ENCODE measurements at places on chromosomes 3 and 15.

- DNase-seq = no peak
Observed at GRCh38 chr3:184472723-184473428, 88.7 kb upstream of the EPHB3 start.

- DNase-seq = no peak
Observed at GRCh38 chr15:51752888-51753287, 1.5 kb downstream of the TMOD2 start.

DNA sequence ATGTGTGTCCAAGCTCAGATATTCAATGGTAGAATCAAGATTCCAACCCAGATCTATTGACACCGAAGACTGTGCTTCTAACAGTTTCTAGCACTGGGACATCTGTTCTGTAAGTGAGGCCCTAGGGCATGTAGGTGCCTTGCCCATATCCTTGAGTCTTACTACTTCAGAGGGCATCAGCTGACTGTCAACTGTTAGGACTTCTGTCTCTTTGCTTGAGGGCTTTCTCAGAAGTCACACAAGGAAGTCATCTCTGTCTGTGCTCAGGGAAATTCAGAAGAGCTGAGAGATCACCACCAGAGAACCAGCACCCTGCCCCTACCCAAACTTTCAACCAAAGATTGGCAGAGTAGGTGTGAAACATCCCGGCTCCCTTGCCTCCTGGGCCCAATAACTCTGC is 403.6 kb upstream of the PROK2 start:
- DNase-seq = no peak

DNA sequence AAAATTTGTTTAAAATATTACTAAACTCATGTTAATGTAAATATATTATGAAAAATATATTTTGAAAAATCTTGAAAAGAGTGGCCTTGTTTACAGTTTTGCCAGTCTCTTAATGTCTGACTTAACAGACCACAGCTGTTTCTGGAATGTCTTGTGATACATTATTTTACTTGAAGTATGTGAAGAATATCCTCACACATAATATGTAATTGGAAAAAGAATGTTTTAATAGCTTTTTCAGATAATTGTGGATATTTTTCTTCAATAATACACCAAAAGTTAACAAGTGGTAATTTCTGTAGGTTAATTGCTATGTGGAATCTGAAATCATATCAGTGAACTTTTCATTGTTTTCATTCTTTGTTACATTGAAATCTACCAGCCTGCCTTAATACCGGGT is 101.3 kb downstream of the UBE2E2 start:
- DNase-seq = no peak

GRCh38 chr15:63172851-63173451 is 15.7 kb upstream of the RPS27L start:
- DNase-seq = no peak

GRCh38 chr3:72887343-72887704 is 522 bp upstream of the GXYLT2 start:
- no peak for DNase-seq

GRCh38 chr3:155889212-155889611 is 18.8 kb downstream of the GMPS start:
- DNase-seq = no peak

GRCh38 chr15:56939257-56939656 is 20.8 kb downstream of the TCF12 start:
- DNase-seq = no peak

- no peak for DNase-seq
Observed at GRCh38 chr3:69856965-69857705, 117.9 kb downstream of the MITF start.

- no peak for DNase-seq
Observed at GRCh38 chr3:173009410-173009809, 131.6 kb downstream of the SPATA16 start.

GRCh38 chr3:9452417-9452816 is 55.0 kb downstream of the SETD5 start:
- no peak for DNase-seq

GRCh38 chr3:47870702-47871260 is 67.8 kb downstream of the DHX30 start:
- DNase-seq = no peak

- DNase-seq = no peak
Observed at GRCh38 chr3:195388380-195388779, 54.4 kb downstream of the ACAP2 start.

DNA sequence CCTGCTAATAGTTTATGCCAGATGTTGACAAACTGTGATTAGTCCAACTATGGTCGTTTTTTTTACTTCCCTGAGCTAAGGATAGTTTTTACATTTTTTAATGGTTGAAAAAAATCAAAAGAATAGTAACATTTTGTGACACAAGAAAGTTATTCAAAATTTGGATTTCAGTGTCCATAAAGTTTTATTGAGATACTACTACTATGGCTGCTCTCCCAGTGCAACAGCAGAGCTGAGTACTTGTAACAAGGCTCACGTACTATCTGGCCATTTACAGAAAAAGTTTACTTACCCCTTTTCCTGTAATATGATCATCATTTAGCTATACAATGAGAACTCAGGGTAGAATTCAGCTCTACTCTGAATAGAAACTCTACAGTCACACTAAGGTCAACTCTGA is 11.5 kb upstream of the TMEM62 start:
- no peak for DNase-seq

- no peak for DNase-seq
Observed at GRCh38 chr3:194110483-194110882, 25.5 kb upstream of the HES1 start.

DNA sequence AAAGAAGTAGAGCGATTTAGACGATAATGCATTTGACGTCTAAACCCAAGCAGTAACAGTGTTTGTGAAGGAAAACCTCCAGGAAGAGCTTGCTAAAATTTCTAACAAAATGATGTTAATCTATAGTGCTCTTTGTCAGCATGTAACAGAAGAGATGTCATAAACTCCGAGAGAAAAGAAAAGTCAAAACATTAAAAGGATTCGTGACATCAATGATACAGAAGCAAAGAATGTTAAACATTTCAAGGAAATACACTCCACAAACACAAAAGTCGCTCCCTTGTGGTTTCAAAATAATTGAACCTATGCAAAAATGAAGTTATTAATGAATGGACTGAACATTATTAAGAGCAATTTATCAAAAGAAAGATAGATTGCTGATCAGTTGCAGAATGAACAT is 27.9 kb downstream of the AADAC start:
- no peak for DNase-seq

- DNase-seq = no peak
Observed at GRCh38 chr3:10247679-10248183, 528 bp upstream of the TATDN2 start.

DNA sequence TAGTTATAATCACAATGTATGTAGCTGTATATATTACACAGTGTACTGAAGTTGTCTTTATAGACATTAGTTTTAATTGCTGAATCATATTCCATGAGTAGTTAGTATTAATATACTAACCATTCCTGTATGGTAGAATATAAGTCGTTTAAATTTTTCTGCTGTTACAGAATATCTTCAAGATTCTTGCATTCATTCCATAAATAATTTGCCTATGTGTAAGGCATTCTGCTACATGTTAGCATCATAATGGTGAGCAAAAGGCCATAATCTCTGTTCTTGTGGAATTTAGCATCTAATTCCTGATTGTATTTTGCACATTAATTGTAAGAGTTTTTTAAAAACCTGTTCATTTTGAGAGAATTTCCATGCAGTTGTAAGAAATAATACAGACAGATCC is 14.1 kb downstream of the GYG1 start:
- DNase-seq = no peak

GRCh38 chr15:56236197-56236596 is 7.5 kb downstream of the RFX7 start:
- no peak for DNase-seq

DNA sequence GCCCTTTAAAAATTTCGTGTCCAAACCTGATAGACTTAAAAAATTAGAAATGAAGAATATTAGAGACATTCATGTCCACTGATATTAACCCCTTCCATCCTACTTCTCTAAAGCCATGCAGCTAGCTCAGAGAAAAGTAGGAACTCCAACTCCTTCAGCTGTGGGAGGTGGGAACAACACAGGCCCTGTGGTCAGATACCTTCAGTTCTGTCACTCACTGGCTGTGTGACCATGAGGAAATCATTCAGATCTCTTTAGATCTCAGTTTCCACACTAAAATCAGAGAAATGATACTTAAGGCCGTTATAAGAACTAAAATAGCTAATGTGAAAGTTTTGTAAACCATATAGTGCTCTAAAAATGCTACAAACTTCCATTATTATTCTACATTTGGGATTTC is 209.8 kb downstream of the TNIK start:
- no peak for DNase-seq

GRCh38 chr3:126117786-126118185 is 33.9 kb upstream of the SLC41A3 start:
- DNase-seq = no peak

DNA sequence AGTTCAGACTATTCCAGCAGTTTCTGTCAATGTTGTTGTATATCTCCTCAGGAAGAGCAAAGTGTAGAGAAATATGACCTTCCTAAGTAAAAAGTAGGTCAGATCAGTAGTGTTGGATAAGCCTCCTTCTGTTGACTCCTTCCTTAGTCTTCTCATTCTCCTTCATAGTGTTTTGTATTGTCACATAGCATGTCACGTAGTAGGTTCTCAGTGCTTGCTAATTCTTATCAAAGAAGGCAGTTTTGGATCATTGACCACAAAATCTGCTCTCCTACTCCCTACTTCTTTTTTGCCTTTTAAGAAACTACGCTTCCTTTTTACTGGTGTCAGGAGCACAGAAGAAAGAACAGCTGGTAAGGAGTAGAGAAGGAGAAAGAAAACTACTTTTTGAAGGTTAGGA is 1.0 kb upstream of the MGA start:
- no peak for DNase-seq

- DNase-seq = no peak
Observed at GRCh38 chr3:112632596-112632995, 8.3 kb downstream of the CCDC80 start.

DNA sequence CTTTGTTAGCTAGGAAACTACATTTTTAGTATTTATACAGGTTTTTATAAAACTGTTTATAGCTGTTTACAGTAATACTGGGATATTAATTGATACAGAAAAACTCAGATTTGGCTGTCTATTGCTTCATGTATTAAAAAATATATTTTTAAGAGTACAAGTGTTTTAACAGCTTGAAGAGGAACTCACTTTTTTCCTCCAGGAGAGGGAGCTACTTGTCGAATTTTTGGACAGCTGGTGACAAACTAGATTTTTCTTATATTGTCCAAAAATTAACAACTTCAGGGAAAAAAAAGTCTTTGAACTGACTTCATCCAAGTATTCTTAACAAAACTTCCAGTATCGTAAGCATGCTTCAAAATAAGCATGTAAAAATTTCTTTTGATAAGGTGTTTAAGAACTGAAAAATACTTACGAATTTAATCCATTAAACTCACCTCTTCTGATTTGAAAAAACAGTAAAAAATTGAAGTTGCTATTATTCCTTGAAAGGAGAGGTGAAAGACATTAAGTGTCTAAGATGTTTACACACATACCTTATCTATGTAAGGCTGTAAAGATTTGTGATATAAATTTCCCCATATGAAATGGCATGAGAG is 4.0 kb downstream of the DIPK2A start:
- DNase-seq = no peak

- DNase-seq = no peak
Observed at GRCh38 chr3:112908252-112908651, 61.6 kb upstream of the CD200R1L start.

GRCh38 chr15:54836052-54836795 is 360.5 kb downstream of the RSL24D1 start:
- no peak for DNase-seq

- no peak for DNase-seq
Observed at GRCh38 chr3:172312001-172312400, 136.3 kb downstream of the GHSR start.

DNA sequence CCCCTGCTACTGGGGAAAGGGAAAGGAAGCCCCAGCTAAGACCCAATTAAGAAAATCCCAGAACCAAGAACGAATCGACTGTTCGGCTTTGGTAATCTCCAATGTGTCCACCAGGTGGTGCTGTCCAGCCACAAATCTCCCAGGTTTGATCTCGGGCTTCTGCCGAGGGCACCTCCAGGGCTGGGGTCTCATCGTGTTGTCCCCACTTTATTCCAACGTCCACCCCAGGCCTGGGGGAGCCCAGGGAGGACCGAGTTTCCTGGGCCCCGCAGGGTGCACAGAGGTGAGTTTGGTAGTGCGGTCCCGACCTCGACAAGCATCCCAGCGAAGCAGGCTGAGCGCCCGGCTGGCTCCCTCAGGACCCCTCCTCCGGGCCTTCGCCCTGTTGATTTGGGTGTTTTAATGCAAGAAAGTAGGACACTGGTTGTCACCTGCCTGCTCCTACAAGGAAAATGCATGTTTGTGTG is 185.1 kb downstream of the GOLGA6L6 start:
- DNase-seq = peak; percentile 73

- DNase-seq = no peak
Observed at GRCh38 chr3:128245460-128245859, 92.2 kb downstream of the EEFSEC start.

Measured in stimulated activated CD4-positive, alpha-beta T cell treated with anti-CD3 and anti-CD28 coated beads, Interleukin-15, amount 100 ng/mL, for 1 hour (primary cell).